Thoracic aorta (tissue), 2 donors: ENCODE measurements at places on chromosomes 7 and 10. TPM values are rescaled to one million over a fixed set of nuclear protein-coding genes. Genes with fewer than 3 reads are reported as not detected.

DNA sequence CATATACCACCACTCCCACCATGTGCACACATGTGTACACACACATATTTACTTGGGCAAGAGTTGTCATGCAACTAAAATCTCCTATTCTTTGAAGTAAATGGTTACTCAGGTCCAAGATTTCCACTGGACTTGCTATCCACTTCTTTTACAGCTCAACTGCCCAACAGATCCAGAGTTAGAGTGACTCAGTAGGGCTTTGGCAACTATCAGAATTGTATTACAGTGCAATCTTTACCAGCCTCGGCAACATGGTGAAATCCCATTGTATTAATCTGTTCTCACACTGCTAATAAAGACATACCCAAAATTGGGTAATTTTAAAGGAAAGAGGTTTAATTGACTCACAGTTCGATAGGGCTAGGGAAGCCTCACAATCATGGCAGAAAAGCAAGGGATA is 51.9 kb upstream of the ABLIM1 start:
- DNase-seq = no peak

DNA sequence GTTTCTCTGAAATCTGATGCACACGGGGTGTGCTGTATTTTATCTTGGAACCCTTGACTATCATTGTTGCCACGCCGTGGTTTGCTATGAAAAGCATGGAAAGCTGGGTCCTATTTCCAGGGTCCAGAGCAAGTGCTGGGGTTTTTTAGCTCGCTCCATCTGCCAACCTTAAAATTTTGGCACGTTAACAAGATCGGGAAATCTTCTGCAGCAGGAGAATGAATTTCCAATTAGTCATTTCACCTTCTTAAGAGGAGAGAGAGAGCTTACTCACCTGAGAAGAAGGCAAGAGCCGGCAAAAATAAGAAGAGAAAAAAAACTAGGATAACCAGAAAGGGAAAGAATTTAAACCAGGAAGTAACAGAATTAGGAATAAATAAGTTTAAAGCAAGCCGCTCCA is 223.6 kb upstream of the CELF2 start:
- no peak for DNase-seq

DNA sequence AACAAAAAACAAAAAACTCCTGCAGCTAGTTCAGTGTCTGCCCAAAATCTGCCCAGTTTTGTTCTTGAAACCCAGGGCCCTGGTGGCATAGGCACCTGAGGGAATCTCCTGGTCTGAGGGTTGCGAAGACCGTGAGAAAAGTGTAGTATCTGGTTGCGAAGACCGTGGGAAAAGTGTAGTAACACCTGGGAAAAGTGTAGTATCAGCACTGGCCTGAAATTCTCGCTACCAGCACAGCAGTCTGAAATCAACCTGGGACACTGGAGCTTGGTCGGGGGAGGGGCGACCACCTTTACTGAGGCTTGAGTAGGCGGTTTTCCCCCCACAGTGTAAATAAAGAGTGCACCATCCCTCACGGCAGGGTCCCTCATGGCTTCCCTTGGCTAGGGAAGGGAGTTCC is 82.5 kb upstream of the SP4 start:
- DNase-seq = no peak

DNA sequence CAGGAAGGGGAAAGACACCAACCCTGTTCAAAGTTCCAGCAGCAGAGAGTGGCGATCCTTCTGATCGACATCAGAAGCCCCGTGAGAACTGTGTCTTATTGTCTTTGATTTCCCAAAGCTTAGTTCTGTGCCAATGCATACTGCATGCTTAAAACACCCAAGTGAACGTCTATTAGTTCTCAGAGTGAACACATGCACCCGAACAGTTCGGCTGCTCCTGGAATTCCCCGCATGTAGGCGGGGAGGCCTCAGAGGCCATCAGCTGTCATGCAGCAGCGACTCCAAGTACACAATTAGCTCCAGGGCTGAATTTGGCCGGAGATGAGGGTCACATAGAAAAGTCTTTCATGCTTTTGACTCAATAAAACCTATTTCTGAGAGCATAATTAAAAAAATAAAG is 276.9 kb downstream of the ZMYND11 start:
- DNase-seq = no peak

Gene EFCAB10
- total RNA-seq = not detected

Gene ENO4
- 0.54 TPM for total RNA-seq

Gene CYP2C18
- not detected for total RNA-seq

Gene KCP
- total RNA-seq = 0.81 TPM

Gene POM121C
- total RNA-seq = 31.3 TPM
